ENCODE measurements at places on chromosomes 5 and 9.

GRCh38 chr5:170273968-170274710 is 23.4 kb downstream of the LCP2 start:
- H3K27me3 ChIP-seq: no peaks in the 10 kb centered on the region
- peak overlapping the region; percentile 100 for H3K27ac ChIP-seq
- peaks cover 75% of the 10 kb centered on the region for H3K4me1 ChIP-seq
- H3K36me3 ChIP-seq: peaks cover 6% of the 10 kb centered on the region
- peak overlapping the region; percentile 92 for H3K4me3 ChIP-seq

DNA sequence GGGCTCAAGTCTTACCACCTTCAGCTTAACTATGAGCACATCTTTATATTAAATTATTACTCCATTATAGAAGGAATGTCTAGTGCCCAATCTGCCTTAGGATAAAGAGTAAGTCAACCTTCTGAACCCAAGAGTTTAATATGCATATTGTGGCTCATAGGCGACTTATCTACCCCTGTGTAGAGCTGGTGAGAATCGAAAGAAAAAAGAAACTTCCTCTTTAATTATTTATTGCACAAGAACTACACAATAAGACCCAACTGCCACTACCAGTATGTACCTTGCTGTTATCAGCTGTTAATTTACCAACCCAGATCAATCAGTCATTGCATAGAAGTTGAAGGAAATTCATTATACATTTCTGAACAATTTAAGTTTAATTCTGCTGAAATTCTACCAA is 329.1 kb upstream of the SLC24A2 start:
- H3K4me1 ChIP-seq: no peaks in the 10 kb centered on the region
- H3K27ac ChIP-seq: no peak overlapping the region
- no peaks in the 10 kb centered on the region for H3K36me3 ChIP-seq
- H3K4me3 ChIP-seq: no peak overlapping the region
- no peak for DNase-seq

DNA sequence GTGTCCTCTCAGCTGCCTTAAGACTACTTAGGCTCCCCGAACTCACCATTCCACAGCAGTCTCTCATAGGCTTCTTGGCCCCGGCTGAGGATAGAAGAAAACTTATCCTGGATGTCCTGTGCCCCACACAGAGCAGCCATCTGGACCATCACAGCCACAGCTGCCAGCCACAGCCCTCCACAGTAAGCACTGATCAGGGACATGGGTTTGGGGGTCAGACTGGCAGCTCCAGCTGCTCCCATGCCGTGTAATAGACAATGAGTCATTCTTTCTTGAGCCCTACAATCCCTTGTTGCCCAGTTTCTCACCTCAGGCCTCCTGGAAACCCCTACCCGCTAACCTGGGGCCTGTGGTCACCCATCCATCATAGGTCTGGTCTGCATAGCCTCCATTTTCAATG is 5.7 kb downstream of the CREB3 start:
- H3K4me3 ChIP-seq: no peak overlapping the region
- peaks cover 25% of the 10 kb centered on the region for H3K4me1 ChIP-seq
- H3K27me3 ChIP-seq: no peaks in the 10 kb centered on the region
- no peak for DNase-seq
- H3K27ac ChIP-seq: peak overlapping the region; percentile 27

DNA sequence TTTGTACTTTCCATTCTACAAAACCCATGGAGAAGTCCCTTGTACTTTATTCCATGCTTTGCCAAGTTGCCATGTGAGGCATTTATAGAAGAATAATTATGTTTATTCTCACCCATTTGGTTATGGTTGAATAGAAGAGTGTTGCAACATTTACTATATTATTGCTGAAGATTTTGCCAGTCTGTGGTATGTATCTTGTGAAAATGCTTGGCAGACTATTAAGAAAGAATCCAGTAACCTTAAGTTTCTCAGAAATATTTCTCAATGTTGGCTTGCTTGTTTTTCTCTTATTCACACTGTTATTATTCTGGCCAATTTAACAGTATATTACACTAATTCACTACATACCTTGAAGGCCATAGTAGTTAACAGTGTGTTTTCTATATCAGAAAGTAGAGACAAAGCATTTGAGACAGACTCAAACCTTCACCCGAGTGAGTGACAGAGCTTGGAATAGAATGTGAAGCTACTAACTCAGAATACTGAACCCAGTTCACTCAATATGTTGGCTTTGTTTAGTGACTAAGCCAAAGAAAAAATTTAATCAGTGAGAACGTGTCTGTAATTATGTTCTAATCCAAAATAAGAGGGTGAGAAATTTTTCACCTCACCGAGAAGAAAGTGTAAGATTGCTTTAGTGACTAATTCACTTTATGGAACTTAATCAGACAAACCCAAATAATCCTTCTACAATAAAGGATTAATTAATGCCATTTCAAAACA is 184.4 kb downstream of the CWC27 start:
- no peaks in the 10 kb centered on the region for H3K36me3 ChIP-seq
- no peak for DNase-seq
- H3K4me3 ChIP-seq: no peak overlapping the region
- no peak overlapping the region for H3K27ac ChIP-seq
- peaks cover 3% of the 10 kb centered on the region for H3K4me1 ChIP-seq

- no peaks in the 10 kb centered on the region for H3K4me1 ChIP-seq
- H3K36me3 ChIP-seq: peaks cover under 1% of the 10 kb centered on the region
- no peak overlapping the region for H3K4me3 ChIP-seq
- H3K27me3 ChIP-seq: peaks cover 32% of the 10 kb centered on the region
- H3K27ac ChIP-seq: no peak overlapping the region
Measured at GRCh38 chr5:142690667-142691066, 4.8 kb upstream of the FGF1 start.

GRCh38 chr9:18379073-18379811 is 94.7 kb upstream of the ADAMTSL1 start:
- no peaks in the 10 kb centered on the region for H3K36me3 ChIP-seq
- H3K4me3 ChIP-seq: no peak overlapping the region
- no peaks in the 10 kb centered on the region for H3K27me3 ChIP-seq
- DNase-seq: no peak

DNA sequence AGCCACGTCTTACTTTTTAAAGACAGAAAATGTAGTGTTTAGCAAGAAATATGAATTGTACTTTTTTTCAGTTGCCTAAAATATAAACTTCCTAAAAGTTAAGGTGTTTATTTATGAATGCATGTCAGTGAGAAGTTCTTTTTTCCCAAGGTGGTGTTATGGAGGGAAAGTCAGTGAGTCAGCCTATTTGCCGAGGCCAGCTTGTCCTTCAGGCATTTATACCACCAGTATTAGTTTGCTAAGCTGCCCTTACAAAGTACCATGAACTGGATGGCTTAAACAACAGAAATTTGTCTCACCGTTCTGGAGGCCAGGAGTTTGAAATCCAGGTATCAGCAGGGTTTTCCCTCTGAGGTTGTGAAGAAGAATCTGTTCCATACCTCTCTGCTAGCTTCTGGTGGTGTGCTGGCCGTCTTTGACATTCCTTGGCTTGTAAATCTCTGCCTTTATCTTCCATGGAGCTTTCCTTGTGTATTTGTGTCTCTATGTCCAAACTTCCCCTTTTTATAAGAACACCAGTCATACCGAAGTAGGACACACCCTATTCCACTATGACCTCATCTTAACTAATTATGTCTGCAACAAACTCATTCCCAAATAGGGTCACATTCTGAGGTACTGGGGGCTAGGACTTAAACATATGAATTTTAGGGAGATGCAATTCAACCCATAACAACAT is 38.4 kb downstream of the PRKACG start:
- peaks cover 10% of the 10 kb centered on the region for H3K4me1 ChIP-seq
- H3K27ac ChIP-seq: no peak overlapping the region
- H3K27me3 ChIP-seq: peaks cover 7% of the 10 kb centered on the region
- DNase-seq: no peak
- no peak overlapping the region for H3K4me3 ChIP-seq

DNA sequence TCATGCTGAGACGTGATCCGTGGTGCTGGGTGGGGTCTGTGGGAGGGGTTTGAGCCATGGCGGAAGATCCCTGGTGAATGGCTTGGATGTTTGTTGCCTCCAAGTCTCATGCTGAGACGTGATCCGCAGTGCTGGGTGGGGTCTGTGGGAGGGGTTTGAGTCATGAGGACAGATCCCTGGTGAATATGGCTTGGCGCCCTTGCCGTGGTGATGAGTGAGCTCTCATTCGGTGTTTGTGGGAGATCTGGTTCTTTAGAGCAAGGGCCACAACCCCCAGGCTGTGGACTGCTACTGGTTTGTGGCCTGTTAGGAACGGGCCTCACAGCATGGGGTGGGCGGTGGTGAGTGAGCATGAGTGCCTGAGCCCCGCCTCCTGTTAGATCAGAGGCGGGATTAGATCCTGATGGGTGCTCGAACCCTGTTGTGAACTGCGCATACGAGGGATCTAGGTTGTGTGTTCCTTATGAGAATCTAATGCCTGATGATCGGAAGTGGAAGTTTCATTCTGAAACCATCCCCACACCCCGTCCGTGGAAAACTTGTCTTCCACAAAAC is 31.2 kb downstream of the NKD2 start:
- peaks cover 4% of the 10 kb centered on the region for H3K4me1 ChIP-seq
- no peaks in the 10 kb centered on the region for H3K36me3 ChIP-seq
- no peak overlapping the region for H3K27ac ChIP-seq

- H3K4me1 ChIP-seq: peaks cover 20% of the 10 kb centered on the region
- H3K27me3 ChIP-seq: no peaks in the 10 kb centered on the region
- no peak for DNase-seq
- no peak overlapping the region for H3K4me3 ChIP-seq
- no peak overlapping the region for H3K27ac ChIP-seq
Measured at GRCh38 chr9:131228988-131229387, 47.3 kb downstream of the FAM78A start.

GRCh38 chr9:84570482-84571154 is 98.9 kb upstream of the NTRK2 start:
- no peak for DNase-seq
- H3K27me3 ChIP-seq: peaks cover 59% of the 10 kb centered on the region

DNA sequence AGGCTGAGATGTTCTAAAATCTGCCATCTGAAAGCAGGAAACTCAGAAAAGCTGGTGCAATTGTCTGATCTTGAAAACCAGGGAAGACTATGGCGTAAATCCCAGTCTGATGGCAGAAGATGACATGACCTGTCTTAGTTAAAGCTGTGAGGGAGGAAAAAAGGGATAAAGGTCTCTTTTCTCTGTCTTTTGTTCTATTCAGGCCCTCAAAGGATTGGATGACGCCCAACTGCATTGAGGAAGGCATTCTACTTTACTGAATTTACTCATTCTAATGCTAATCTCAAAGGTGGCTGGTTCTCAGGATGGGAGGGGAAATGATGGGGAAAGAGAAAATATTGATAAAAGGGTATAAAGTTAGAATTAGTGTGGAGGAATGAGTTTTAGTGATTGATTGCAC is 312.8 kb upstream of the CTNND2 start:
- DNase-seq: no peak
- no peaks in the 10 kb centered on the region for H3K36me3 ChIP-seq
- H3K4me3 ChIP-seq: no peak overlapping the region

DNA sequence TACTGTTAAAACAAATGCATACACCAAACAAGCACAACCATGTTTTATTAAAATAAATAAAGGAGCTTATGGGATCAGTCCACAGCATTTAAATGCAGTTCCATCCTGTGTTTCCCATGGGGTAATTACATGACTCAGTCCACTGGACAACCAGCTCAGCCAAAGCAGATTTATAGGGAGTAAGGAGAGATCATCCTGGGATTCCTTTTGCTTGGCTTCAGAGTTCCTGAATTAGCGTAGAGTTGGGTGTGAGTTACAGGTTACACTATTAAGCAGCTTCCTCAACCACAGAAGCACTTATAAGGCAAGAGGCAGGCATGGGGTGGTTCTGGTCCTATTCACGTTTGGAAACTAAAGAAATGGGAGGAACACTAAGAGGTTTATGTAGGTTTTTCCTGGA is 381.1 kb upstream of the ACTBL2 start:
- no peaks in the 10 kb centered on the region for H3K4me1 ChIP-seq
- no peak overlapping the region for H3K4me3 ChIP-seq
- no peak overlapping the region for H3K27ac ChIP-seq

GRCh38 chr5:160621526-160621925 is 199.9 kb downstream of the PTTG1 start:
- H3K27ac ChIP-seq: no peak overlapping the region
